ENCODE measurements at places on chromosomes 3 and 15.

- H3K27ac ChIP-seq = no peak overlapping the region
- no peak for DNase-seq
- H3K4me3 ChIP-seq = no peak overlapping the region
- H3K4me1 ChIP-seq = peaks cover 34% of the 10 kb centered on the region
Measured at GRCh38 chr3:120341658-120342346, 7.4 kb downstream of the LRRC58 start.

- no peak overlapping the region for H3K4me3 ChIP-seq
- H3K27ac ChIP-seq = no peak overlapping the region
- peaks cover 3% of the 10 kb centered on the region for H3K27me3 ChIP-seq
- no peaks in the 10 kb centered on the region for H3K4me1 ChIP-seq
- no peak for DNase-seq
Measured at GRCh38 chr3:62557983-62558382, 184.6 kb upstream of the FEZF2 start.

DNA sequence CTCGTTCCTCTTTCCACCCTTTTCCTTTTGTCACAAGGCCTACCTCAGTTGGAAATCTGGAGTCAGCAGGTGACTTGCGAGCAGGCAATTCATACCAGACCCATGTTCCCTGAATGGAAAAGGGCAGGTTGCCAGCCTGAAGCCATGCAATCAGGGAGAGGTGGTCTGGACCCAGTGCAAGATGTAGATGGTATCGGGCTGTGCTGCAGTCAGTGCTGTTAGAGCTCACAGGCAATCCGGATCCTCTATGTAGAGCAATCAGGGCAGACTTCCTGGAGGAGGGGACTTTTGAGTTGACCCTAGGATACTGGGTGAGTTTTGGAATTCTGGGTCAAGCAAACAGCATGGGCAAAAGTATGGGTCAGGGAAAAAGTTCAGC is 18.9 kb downstream of the LOXL1 start:
- H3K4me3 ChIP-seq = no peak overlapping the region
- DNase-seq = no peak
- no peaks in the 10 kb centered on the region for H3K36me3 ChIP-seq
- no peak overlapping the region for H3K27ac ChIP-seq
- H3K4me1 ChIP-seq = no peaks in the 10 kb centered on the region
- peaks cover 3% of the 10 kb centered on the region for H3K27me3 ChIP-seq

- DNase-seq = no peak
- no peaks in the 10 kb centered on the region for H3K36me3 ChIP-seq
- H3K27me3 ChIP-seq = peaks cover 3% of the 10 kb centered on the region
- no peak overlapping the region for H3K4me3 ChIP-seq
Measured at GRCh38 chr15:43251185-43251870, 15.4 kb downstream of the TGM5 start.

GRCh38 chr3:114597871-114598270 is 304.0 kb downstream of the TIGIT start:
- H3K27me3 ChIP-seq = no peaks in the 10 kb centered on the region
- no peak overlapping the region for H3K4me3 ChIP-seq
- H3K27ac ChIP-seq = no peak overlapping the region
- H3K4me1 ChIP-seq = no peaks in the 10 kb centered on the region
- no peaks in the 10 kb centered on the region for H3K36me3 ChIP-seq

- no peak overlapping the region for H3K27ac ChIP-seq
- peaks cover 22% of the 10 kb centered on the region for H3K27me3 ChIP-seq
- H3K4me3 ChIP-seq = no peak overlapping the region
- H3K4me1 ChIP-seq = no peaks in the 10 kb centered on the region
- H3K36me3 ChIP-seq = no peaks in the 10 kb centered on the region
Measured at GRCh38 chr3:124702950-124703349, 27.3 kb upstream of the UMPS start.

DNA sequence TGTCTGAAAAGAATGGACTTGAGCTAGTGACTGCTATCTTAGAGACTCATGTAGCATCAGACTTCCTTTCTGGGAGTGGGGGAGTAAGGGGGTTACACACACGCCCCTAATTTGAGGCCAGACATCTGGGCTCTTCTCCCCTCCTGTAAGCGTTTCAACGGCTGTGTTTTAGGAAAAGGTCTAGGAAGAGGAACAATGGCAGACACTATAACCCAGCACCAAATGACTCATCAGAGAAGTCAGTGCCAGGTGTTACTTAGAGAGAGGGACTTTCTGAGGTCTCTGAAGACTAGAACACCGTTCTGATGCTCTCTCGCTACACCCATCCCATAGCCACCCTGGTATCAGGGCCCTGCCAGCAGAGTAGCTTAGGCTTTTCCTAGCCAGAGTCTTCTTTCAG is 65.5 kb downstream of the SSUH2 start:
- no peak overlapping the region for H3K4me3 ChIP-seq
- no peaks in the 10 kb centered on the region for H3K4me1 ChIP-seq
- no peak overlapping the region for H3K27ac ChIP-seq
- no peaks in the 10 kb centered on the region for H3K36me3 ChIP-seq
- no peak for DNase-seq
- H3K27me3 ChIP-seq = no peaks in the 10 kb centered on the region

- H3K4me1 ChIP-seq = no peaks in the 10 kb centered on the region
- no peak overlapping the region for H3K4me3 ChIP-seq
- H3K36me3 ChIP-seq = no peaks in the 10 kb centered on the region
- DNase-seq = no peak
- H3K27ac ChIP-seq = no peak overlapping the region
- no peaks in the 10 kb centered on the region for H3K27me3 ChIP-seq
Measured at GRCh38 chr3:104549099-104549714, 817.5 kb upstream of the ALCAM start.

GRCh38 chr15:92132982-92133755 is 260.5 kb upstream of the ST8SIA2 start:
- no peak overlapping the region for H3K27ac ChIP-seq
- H3K27me3 ChIP-seq = peaks cover 7% of the 10 kb centered on the region
- H3K4me3 ChIP-seq = no peak overlapping the region
- H3K36me3 ChIP-seq = no peaks in the 10 kb centered on the region
- no peak for DNase-seq

DNA sequence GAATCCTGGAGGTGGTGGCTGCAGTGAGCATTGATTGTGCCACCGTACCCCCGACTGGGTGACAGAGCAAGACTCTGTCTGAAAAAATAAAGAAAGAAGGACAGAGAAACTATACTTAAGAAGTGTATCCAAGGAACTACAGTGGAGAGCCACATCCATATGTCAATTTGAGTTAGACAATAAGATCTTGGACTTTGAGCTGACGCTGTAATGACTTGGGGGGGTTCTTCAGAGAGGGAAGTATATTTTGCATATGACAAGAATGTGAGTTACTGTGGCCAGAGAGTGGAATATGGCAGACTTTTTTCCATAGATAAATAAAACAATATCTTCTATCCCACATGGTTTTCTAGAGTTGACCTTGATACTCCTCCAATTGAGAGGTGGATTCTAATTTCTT is 52.6 kb upstream of the TEX264 start:
- no peak overlapping the region for H3K27ac ChIP-seq
- H3K4me1 ChIP-seq = no peaks in the 10 kb centered on the region
- H3K36me3 ChIP-seq = no peaks in the 10 kb centered on the region
- no peak for DNase-seq
- no peaks in the 10 kb centered on the region for H3K27me3 ChIP-seq
- H3K4me3 ChIP-seq = no peak overlapping the region

DNA sequence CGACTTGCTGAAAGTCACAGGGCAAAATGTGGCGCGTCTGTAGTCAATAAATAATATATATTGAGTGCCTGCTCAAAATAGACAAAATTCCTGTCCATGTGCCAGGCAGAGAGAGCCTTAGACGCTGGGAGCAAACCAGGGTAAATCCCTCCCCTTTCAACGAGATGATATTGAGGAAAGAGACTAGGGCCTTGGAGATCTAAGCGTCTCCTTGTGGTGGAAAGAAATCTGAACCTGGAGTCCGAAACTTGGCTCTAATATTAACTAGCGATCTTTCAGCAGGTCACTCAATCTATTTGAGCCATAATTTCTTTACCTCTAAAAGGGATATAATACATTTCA is 348 bp upstream of the DPP8 start:
- peak overlapping the region; percentile 84 for H3K4me3 ChIP-seq
- DNase-seq = no peak
- H3K27ac ChIP-seq = peak overlapping the region; percentile 78
- H3K4me1 ChIP-seq = peaks cover 30% of the 10 kb centered on the region

DNA sequence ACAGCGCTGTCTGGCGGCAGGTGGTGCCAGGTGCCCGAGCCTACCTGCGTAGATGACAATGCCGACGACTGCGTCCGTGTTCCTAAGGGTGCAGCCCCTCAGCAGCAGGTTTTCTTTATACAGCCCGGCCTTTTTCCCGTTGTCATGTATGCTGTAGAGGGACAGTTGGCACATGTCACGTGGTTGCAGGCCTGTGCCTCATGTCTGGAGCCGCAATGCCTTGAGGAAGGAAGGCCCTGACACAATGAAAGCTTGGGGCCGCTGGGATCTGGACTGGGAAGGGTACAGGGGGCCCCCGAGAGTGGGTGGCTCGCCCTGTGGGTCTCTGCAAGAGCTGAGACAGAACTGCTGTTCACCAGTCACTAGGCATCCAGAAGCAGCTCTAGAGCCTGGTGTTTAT is 136.0 kb downstream of the ATP10A start:
- H3K36me3 ChIP-seq = no peaks in the 10 kb centered on the region
- no peak overlapping the region for H3K4me3 ChIP-seq
- no peak for DNase-seq

DNA sequence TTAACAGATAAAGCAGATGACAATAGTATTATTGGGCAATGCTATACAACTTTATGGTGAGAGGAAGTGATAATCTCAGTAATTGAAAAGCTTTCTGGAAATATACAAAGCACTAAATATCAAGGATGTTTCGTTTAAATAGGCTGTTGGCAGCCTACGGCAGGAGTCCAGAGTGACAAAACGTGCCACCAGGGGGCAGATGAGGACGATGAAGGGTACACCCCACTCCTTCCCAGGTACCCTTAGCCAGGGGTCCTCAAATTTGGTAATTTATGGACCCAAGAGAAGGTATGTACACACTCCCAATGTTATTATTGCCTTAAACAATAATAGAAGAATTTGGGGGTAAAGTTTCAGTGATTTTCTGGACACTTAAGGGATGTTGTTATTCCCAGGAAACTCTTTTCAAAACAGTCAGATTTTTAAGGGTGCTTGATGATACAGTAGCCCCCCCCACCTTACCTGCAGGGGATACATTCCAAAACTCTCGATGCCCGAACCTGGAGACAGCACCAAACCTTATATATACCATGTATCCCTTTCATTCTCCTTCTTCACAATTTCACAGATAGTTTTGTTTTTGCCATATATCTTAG is 1.4 kb upstream of the MAGEL2 start:
- no peak overlapping the region for H3K27ac ChIP-seq
- no peak overlapping the region for H3K4me3 ChIP-seq
- peaks cover 4% of the 10 kb centered on the region for H3K27me3 ChIP-seq
- no peaks in the 10 kb centered on the region for H3K36me3 ChIP-seq
- peak; percentile 39 for DNase-seq

DNA sequence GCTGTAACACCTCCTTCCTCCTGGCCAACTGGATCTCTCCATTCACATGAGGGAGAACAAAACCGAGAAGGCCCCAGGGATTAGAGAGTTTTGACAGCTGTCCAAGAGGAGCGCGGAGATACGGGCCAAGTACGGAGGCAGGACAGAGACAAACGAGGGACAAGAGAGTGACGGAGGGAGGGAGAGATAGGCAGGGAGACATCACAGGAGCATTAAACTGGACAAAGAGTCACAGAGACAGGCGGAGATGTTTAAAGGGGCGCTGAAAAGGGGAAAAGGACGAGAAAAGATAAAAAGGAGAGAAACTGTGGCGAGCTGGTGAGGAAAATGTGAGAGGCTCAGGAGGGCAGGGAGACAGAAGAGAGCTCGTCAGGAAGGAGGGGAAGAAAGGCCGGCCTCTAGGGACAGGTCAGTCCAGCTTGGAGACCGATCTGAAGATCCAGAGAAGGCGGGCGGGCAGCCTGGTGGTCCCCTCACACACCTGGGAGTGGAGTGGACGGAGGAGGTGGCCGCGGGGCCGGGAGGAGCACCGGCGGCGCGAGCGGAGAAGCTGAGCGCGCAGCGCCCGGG is 40.5 kb upstream of the ROPN1 start:
- no peak for DNase-seq
- no peaks in the 10 kb centered on the region for H3K27me3 ChIP-seq
- no peak overlapping the region for H3K27ac ChIP-seq
- no peaks in the 10 kb centered on the region for H3K4me1 ChIP-seq

DNA sequence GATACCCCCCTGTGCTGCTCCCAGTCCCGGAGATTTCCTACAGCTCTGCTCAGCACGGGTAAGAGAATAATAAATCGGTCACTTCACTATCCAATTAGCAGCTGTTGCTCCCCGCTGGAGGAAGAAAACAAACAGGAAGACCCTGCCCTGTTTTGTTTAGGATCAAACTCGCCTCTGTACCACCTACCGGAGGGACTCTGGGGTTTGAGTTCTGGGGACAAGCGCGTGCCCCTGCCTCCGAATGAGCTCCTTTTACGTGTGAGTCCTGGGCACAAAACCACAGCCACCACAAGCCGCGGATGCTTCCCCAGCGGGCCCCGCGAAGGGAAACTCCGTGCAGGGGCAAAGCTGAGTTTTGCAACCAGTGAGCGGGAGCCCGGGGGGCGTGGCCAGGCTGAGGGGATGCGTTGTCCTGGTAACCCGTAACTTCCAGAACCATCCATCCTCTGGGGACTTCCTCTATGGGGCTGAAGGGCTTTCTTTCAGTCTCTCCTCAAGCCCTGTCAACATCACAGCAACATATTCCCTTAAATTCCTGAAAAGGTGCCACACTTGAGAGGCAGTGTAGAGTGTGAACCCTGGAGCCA is 315.7 kb upstream of the PROK2 start:
- H3K36me3 ChIP-seq = no peaks in the 10 kb centered on the region
- peak; percentile 90 for DNase-seq
- no peak overlapping the region for H3K4me3 ChIP-seq
- H3K27me3 ChIP-seq = peaks cover 4% of the 10 kb centered on the region

DNA sequence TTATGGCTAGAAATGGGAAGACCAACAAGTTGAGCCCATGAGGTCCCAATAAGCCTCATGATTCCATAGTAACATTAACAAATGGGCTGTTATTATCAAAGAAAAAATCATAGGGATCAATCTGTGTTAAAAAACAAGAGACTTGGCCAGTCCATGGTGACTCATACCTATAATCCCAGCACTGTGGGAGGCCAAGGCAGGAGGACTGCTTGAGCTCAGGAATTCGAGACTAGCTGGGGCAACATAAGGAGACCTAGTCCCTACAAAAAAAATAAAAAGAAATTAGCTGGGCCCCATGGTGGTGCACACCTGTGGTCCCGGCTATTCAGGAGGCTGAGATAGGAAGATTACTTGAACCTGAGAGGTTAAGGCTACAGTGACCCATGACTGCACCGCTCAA is 124.8 kb downstream of the DMXL2 start:
- no peak overlapping the region for H3K27ac ChIP-seq
- H3K4me3 ChIP-seq = no peak overlapping the region
- DNase-seq = no peak
- H3K4me1 ChIP-seq = no peaks in the 10 kb centered on the region

DNA sequence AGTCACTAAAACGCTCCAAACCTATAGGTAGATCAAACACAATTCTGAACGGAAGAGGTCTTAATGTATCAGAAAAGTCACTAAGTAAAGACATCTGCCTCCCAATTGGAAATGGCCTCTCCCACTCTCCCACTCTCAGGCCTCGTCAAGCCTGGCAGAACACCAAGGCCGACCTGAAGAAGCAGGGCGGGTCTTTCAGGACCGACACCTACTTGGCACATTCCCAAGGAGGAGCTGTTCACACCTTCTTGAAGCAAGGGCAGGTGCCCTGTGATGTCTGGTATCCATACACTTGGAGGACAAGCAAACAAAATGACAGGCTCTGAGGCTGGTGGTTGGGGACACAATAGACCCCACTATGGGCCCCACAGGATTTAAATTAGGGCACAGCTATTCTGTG is 30.0 kb downstream of the XXYLT1 start:
- H3K27ac ChIP-seq = no peak overlapping the region
- H3K4me3 ChIP-seq = no peak overlapping the region
- H3K4me1 ChIP-seq = no peaks in the 10 kb centered on the region
- no peaks in the 10 kb centered on the region for H3K27me3 ChIP-seq
- 0 out of 2 replicates have a peak, but pooled peaks cover 5% of the 10 kb centered on the region for H3K36me3 ChIP-seq
